Activated CD4-positive, CD25-positive, alpha-beta regulatory T cell treated with anti-CD3 and anti-CD28 coated beads, Interleukin-2, amount 50 U/mL, for 24 hours (primary cell): ENCODE measurements at places on chromosomes 5 and 9.

GRCh38 chr9:112520656-112521055 lies 34.0 kb downstream of the KIAA1958 start:
- no peak for ATAC-seq

DNA sequence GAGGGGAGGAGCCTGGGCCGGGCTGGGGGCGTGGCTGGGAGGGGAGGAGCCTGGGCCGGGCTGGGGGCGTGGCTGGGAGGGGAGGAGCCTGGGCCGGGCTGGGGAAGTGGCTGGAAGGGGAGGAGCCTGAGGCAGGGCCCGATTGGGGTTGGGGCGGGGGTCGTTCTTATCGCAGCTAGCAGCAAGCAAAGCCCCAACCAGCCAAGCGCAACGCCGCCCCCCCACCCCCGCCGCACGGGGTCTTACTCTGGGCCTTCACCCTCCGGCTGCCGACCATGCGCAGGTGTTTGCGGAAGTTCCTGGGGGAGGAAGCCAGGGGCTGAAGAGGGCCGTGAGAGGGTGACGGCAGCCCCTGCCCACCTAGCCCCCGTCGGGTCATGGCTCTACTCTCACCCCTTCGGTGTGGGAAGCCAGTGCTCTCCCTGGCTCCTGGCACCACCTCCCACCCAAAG lies 5.0 kb downstream of the NSMF start:
- ATAC-seq: peak; percentile 11

- ATAC-seq: no peak
Measured at GRCh38 chr5:914612-915011, 21.9 kb downstream of the TRIP13 start.

DNA sequence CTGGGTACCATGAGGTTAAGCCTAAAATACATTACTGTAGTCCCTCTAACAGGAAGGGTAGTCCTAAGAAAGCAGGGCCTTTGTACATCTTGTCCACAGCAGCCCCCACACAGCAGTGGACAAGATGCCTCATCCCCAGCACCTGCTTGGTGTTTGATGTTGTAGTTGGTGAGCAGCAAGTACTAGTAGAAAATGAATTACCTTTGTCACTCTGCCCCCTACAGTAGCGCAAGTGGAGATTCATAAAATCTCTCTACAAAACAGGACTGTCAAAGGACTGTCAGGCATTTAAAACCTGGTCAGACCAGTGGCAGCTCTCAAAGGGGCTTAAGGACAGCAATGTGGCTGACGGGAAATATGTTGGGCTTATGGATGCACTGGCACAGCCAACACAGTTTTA lies 122.5 kb downstream of the TMEM174 start:
- no peak for ATAC-seq

DNA sequence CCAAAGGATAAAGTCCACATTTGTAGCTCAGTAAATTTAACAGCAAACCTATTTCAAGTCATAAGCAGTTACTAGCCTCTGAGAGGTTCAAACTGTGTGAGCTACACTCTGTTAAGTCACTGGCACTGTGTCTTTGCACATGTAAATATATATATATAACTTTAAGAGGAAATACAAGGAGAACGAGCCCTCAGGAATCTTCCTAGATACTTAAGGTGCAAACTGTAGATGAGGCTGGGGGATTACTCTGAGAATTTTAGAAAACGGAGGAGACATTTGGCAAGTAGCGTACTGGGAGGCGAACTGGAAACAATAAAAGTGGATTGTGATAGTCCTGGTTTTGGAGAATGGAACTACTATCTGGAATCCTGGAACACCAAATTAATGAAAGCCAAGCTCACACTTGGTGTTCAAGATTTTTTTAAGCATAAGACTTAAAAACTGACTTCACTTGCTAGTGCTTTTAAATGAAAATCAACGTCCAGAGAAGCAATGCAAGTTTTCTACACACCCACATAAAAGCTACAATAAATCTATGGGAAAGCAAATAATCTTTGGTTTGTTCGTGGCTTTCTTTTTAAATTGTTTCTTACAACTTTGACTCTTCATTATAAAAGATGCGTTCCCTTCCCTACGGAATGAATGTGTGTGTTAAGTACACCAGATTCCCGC lies 1057.0 kb upstream of the DMAC1 start:
- ATAC-seq: no peak

- no peak for ATAC-seq
Measured at GRCh38 chr5:128212191-128212806, 128.7 kb downstream of the SLC12A2 start.

GRCh38 chr9:81789721-81790120 lies 100.4 kb upstream of the TLE1 start:
- ATAC-seq: no peak

GRCh38 chr9:74887041-74887980 lies at the start of gene TRPM6:
Gene TRPM6 (minus strand): TSS chr9:74887921. CDS start chr9:74887856, 65 bp downstream.
- no peak for ATAC-seq

DNA sequence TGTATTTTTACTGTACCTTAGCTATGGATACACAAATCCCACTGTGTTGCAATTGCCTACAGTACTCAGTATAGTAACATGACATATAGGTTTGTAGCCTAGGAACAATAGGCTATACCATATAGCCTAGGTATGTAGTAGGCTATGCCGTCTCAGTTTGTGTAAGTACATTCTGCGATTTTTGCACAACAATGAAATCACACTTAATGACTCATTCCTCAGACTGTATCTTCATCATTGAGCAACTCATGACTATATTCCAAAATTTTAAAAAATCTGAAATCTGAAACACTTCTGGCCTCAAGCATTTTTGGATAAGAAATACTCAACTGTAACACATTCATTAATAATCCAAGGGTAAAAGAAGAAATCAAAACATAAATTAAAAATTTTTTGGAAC lies 666.8 kb upstream of the GRAMD2B start:
- no peak for ATAC-seq

DNA sequence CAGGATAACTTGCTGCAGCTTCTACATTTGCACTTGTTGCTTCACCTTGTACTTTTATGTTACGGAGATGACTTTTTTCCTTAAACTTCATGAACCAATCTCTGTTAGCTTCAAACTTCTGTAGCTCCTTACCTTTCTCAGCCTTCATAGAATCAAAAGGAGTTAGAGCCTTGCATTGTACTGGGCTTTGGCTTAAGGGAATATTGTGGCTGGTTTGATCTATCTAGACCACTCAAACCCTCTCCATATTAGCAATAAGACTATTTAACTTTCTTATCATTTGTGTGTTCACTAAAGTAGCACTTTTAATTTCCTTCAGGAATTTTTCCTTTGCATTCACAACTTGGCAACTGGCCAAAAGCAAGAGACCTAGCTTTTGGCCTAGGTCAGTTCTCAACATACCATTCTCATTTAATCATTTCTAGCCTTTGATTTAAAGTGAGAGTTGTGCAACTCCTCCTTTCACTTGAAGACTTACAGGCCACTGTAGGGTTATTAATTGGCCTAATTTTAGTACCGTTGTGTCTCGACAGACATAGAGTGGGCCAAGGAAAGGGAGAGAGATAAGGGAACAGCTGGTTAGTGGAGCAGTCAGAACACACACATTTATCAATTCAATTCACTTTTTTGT lies 63.7 kb downstream of the SHOC1 start:
- no peak for ATAC-seq

DNA sequence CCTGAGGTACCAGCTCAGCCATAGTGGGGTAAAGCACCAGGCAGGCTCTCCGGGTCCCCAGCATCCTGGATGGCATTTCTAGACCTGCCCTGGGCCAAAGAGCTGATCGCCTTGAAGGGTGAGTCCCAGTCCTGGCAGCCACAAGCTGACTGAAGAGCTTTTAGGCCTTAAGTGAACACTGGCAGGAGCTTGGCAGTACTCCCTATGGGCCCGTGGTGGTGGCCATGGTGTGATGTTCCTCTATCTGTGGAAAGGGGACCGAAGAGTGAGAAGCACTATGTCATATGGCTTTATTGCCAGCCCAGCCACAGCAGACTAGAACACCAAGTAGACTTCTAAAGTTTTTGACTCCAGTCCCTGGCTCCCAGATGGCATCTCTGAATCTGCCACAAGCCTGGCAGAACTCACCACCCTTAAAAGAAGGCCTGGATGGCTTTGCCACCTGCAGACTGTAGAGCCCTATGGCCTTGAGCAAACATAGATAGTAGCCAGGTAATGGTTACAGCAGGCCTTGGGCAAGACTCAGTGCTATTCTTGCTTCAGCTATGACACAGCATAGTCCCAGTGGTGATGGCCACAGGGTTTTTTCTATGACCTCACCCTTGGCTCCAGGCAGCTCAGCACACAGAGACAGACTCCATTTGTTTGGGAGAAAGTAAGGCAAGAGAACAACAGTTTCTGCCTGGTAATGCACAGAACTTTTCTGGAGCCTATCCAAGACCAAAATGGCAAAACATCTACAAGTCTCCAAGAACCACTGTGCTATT lies 801.5 kb upstream of the DMAC1 start:
- no peak for ATAC-seq

- ATAC-seq: no peak
Measured at GRCh38 chr5:167953151-167953798, 338.2 kb upstream of the WWC1 start.

GRCh38 chr5:131230406-131230805 lies 33.4 kb upstream of the CDC42SE2 start:
- ATAC-seq: no peak

DNA sequence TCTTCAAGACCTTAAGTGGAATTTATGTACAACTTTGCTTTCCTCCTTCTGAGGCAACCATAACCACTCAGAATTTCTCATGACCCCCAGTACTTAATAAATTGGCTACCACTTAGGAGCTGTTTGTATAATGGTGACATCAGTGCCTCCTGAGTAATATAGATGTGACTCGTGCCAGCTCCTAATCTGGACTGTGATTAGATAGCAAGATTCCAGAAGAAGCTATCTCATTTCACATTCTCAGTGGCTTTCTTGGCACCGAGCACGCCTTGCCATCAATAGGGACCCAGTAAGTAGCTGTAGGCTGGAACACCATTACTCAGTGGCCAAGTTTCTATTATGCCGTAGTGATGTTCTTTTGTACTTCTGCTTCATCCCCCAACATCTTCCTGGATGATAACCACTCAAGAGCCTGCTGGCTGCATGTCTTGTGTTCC lies 228.8 kb downstream of the CD180 start:
- no peak for ATAC-seq

- no peak for ATAC-seq
Measured at GRCh38 chr5:61330341-61330844, 1.7 kb upstream of the ZSWIM6 start.

DNA sequence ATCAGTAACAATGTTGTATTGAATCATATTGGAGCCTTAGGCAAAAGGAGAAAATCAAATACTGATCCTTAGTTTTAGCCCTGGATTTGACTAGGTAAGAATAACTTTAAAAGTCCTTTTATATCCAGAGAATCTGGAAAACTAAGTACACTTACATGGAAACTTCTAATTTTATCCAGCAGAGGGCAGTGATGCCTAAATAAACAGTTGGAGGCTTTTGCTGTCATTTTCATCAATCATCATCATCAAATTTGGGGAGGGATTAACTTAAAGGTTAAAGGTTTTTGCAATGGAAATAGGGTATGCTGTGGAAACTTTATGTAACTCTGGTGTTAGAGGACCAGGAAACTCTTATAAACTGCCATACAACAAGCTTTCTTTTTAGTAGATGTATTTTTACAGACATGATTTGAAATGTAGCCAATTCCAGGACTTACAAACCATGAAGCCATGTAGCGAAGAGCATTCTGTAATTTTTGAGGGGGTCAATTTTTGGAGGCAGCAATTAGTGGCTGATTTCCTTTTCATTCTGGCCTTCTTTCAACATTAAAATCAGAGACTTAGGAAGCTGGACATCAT lies 112.7 kb downstream of the OSTF1 start:
- no peak for ATAC-seq

DNA sequence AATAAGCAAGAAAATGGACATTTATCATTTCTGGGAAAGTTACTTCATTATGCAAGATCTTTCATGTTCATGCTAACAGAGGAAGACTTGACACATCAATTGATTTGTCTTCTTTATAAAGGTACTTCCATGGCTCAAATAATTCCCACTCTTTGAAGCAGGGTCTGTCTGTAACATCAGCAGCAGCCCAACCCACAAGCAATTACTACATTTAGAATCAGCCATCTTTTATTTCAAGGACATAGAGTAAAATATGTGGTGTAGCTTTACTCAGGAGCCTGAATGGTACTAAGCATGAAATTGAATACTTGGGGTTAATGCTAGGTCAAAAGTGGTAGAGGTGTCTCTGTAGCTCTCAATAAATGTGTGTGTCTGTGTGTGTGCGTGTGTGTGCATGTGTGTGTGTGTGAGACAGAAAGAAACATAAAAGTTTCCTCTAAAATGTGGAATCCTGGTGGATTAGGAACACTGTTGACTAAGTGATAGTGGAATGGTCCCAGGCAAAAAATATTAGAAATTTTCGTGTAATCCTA lies 581.1 kb downstream of the CAAP1 start:
- ATAC-seq: no peak

- no peak for ATAC-seq
Measured at GRCh38 chr5:1324301-1324700, 20.6 kb downstream of the CLPTM1L start.

GRCh38 chr5:175021841-175022625 lies 297.7 kb downstream of the MSX2 start:
- no peak for ATAC-seq

- ATAC-seq: peak; percentile 56
Measured at GRCh38 chr5:69432412-69433206, 17.7 kb downstream of the MARVELD2 start.

GRCh38 chr5:1934056-1934394 lies 51.3 kb upstream of the IRX4 start:
- no peak for ATAC-seq

DNA sequence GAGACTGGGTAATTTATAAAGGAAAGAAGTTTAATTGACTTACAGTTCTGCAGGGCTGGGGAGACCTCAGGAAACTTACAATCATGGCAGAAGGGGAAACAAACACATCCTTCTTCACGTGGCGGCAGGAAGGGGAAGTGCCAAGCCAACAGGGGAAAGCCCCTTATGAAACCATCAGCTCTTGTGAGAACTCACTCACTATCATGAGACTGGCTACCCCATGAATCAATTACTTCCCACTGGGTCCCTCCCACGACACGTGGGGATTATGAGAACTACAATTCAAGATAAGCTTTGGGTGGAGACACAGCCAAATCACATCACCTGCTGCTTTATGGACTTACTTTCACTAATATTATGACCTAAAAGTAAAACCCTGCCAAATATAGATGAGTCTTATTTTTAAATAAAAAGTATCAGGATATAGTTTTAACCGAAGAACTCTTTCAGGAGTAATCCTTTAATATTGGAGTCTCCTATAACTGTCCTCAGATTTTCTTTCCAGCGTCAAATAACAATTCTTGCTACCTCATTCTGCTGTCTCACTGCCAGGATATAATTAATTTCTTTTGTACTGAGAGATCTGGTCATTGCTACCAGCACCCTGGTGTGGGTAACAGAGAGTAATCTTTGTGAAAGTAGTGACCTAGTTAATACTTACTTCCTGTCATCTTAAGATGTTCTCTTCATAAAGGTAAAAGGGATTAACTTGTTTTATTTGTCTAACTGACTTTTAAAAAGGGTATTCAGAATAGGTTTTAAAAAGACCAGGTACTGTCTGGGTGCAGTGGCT lies 68.6 kb downstream of the NLN start:
- ATAC-seq: peak; percentile 85

GRCh38 chr9:93098236-93098946 lies 2.4 kb downstream of the CARD19 start:
- no peak for ATAC-seq
